ENCODE measurements at places on chromosomes 1 and 21.

GRCh38 chr1:165600793-165601192 is 30.2 kb upstream of the MGST3 start:
- no peak for DNase-seq

GRCh38 chr1:22398656-22399420 is 52.8 kb upstream of the ZBTB40 start:
- DNase-seq = no peak

DNA sequence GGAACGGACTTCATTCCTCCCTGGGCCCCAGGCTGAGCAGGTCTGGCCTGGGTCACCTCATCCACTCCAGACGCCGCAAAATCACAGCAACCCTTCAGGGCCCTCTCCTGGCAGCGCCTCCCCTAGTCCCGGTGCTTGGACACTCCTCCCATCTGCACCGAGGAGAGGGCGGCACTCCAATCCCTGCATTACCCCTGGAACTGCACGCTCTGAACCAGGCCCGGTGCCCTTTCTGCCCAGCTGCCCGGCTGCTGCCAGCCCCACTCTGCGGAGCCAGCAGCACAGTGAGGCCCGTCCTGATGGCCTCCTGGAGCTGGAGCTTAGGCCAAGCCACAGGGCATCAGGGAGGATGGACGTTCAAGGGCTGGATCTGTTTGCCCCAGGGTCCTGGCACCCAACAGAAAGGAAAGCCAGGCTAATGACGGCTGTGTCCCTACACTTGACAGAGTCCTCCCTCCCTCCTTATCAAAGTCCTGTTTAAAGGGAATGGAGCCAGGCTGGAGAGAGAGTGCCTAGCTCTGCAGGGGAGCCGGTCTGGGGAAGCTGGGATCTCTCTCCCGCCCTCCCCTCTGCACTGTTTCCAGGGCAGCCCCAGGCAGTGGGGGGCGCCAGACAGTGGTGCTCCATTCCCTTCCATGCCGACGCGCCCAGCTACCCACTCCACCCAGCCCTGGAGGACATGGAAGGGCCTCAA is 12.7 kb downstream of the COL6A2 start:
- no peak for DNase-seq

- no peak for DNase-seq
These were observed 3.1 kb downstream of the KCNA10 start for GRCh38 chr1:110515891-110516290.

- DNase-seq = no peak
These were observed 87.9 kb downstream of the RIPK4 start for GRCh38 chr21:41678924-41679318.

DNA sequence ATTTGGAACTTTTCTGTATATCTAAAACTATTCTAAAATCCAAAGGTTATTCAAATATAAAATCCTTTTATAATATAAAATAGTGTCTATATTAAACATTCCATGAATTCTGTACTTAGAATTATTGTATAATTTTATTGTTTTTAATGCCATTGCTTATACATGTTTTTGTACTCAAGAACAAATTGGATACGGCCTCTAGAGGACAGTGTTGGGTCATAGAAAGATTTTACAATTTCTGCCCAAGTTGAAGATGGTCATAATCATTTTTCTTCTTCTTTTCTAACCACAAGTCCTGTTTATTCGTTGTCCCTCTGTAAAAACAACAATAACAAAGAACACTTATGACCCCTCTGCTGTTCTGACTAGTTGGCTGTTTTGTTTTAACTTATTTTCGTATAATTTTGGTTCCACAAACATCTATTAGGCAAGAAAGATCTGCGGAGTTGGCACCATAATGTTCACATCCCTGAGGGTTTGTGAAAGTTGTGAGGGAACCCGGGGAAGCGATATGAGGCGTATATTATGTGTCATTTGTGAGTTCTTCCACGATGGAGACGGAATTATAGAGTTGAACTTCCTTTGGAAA is 75.7 kb upstream of the KIF26B start:
- DNase-seq = no peak

DNA sequence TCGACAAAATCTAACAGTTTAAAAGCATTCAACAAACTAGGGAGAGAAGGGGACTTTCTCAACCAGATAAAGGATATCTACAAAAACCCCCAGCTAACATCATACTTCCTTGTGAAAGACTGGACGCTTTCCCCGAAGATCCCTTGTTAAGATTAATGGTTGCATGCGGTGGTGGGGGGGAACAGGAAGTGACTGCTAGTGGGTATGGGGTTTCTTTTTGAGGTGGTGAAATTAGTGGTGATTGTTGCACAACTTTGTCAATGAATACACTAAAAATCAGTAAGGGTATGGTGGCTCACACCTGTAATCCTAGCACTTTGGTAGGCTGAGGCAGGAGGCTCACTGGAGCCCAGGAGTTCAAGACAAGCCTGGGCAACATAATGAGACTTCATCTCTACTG is 26.9 kb upstream of the EYA3 start:
- DNase-seq = no peak

GRCh38 chr1:90046635-90047034 is 51.7 kb downstream of the ZNF326 start:
- DNase-seq = no peak

GRCh38 chr1:61993331-61993961 is 201.2 kb upstream of the L1TD1 start:
- no peak for DNase-seq

DNA sequence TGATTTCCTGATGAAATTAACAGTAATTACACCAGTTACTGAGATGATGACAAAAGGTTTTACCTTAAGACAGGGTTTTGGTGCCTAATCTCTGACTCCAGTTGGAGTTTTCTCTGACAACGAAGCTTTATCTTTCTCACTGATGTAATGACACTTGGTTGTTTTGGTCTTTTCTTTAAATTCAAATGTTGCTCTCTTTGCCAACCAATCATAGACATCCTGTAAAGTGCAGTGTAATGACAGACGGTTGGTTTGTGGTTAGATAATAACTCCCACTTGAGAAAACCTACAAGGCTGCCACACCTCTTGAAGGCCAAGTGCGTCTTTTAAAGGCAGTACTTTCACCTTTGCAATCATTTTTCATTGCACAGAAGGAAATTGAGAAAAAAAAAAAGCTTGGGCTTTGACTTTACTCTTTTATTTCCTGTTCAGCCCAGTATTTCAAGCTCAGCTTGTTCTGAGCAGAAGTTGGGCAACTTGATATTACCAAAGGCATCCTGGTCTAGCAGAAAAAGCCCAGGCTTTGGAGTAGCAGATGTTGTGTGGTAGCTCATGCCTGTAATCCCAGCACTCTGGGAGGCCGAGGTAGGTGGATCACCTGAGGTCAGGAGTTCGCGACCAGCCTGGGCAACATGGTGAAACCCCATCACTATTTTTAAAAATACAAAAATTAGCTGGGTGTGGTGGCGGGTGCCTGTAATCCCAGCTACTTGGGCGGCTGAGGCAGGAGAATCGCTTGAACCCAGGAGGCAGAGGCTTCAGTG is 14.9 kb downstream of the PDIK1L start:
- DNase-seq = peak; percentile 23

GRCh38 chr1:41704196-41704595 is 214.5 kb downstream of the HIVEP3 start:
- no peak for DNase-seq

DNA sequence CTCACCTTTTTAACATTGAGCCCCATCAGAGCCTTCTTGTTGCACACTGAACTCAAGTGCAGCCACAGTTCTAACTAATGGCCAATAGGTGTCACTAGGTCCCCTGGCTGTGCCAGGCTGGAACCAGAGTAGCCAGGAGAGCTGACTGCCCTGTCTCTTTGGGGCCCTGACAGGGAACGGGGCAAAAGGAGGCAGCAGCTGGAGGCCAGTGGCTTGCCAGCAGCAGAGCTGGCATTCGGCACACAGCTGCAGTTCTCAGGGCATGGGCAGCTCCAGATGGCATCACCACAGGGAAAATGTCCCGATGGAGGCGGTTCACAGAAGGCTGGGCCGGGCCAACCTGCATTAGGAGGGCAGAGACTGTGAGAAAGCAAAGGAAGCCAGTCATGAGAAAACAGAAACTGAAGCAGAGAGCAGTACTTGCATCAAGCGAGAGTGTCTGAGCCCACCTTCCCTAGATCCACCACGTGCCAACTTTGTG is 188.6 kb downstream of the FCRL5 start:
- DNase-seq = no peak

DNA sequence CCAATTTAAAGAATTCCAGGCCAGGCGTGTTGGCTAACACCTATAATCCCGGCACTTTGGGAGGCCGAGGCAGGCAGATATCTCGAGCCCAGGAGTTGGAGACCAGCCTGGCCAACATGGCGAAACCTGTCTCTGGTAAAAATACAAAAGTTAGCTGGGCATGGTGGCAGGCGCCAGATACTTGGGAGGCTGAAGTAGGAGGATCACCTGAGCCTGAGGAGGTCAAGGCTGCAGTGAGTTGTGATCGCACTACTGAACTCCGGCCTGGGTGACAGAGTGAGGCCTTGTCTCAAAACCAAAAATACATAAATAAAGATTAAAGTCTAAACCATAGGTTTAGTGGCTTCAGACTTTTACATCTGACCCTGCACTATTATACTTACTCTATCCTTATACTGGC is 32.4 kb downstream of the BTG3 start:
- no peak for DNase-seq

DNA sequence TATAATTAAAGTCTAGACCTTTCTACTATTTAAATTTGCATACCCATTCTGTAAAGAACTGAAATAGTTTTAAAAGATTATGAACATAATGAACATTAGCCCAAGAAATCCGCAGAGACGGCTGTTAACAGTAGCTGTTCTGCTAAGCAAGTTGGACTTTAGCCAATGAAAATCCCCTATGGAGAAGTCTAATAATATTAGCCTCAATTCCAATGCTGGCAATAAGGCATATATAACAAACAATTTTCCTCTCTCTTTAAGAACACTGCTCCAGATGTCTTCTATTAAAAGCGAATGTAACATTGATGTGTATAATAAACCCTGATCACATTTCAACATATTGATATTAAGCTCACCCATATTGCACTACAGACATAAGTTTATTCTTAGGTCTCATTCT is 221.3 kb upstream of the KCTD3 start:
- DNase-seq = no peak

GRCh38 chr1:16119926-16120325 is 35.9 kb downstream of the EPHA2 start:
- DNase-seq = no peak

DNA sequence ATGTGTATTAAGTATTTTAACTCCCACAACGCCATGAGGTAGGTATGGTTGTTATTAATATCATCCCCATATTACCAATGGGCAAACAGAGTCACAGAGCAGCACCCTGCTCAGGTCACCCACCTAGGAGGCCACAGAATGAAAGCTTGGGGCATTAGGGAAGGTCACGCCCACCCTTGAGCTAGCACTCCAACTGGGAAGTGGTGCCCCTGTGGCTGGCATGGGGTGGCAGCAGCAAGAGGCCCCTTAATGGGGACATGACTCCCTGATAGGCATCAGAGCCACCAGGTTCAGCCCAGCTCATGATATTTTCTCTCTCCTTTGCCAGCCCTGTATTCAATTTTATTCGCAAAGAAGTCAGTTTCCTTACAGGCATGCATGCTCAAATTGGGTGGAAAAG is 90.6 kb downstream of the DMRTB1 start:
- DNase-seq = no peak

GRCh38 chr1:241140670-241141069 is 216.3 kb downstream of the RGS7 start:
- no peak for DNase-seq

GRCh38 chr1:221696027-221696426 is 45.9 kb downstream of the DUSP10 start:
- DNase-seq = no peak
